Activated naive CD4-positive, alpha-beta T cell treated with anti-CD3 and anti-CD28 coated beads for 36 hours (primary cell): ENCODE measurements at places on chromosomes 4 and X. TPM values are rescaled to one million over a fixed set of nuclear protein-coding genes. Genes with fewer than 3 reads are reported as not detected.

FABP2 gene
- total RNA-seq: not detected

HERC5 gene
- total RNA-seq: 39.5 TPM

HTRA3 gene
- total RNA-seq: not detected

ZNF711 gene
- total RNA-seq: 1.0 TPM

LANCL3 gene
- total RNA-seq: not detected

GYPE gene
- total RNA-seq: 0.24 TPM

WNK3 gene
- total RNA-seq: 0.60 TPM

SLC49A3 gene
- total RNA-seq: not detected

SLC10A4 gene
- total RNA-seq: not detected

TBC1D9 gene
- 0.12 TPM for total RNA-seq

DNA sequence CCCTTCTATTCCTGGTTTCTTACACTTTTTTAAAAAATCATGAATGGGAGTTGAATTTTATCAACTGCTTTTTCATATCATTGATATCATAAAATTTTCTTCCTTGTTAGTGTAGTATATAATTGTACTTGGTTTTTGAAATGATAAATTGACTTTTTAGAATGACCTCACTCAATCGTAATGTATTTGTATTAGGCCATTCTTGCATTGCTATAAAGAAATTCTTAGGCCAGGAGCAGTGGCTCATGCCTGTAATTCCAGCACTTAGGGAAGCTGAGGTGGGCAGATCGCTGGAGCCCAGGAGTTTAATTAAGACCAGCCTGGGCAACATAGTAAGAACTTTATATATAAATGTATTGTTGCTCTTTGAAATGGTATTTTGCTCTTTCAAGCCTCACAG is 6.3 kb downstream of the EXOC1 start:
- H3K27me3 ChIP-seq: no peaks in the 10 kb centered on the region
- DNase-seq: no peak
- no peak overlapping the region for H3K27ac ChIP-seq
- peaks cover 12% of the 10 kb centered on the region for H3K36me3 ChIP-seq
- no peak overlapping the region for H3K4me3 ChIP-seq

GRCh38 chrX:133250184-133251100 is 32.3 kb upstream of the TFDP3 start:
- H3K27ac ChIP-seq: no peak overlapping the region
- peaks cover 2% of the 10 kb centered on the region for H3K36me3 ChIP-seq
- H3K4me1 ChIP-seq: no peaks in the 10 kb centered on the region
- no peak overlapping the region for H3K4me3 ChIP-seq
- DNase-seq: no peak

GRCh38 chr4:111979921-111980320 is 165.3 kb upstream of the FAM241A start:
- no peak for DNase-seq
- H3K4me3 ChIP-seq: no peak overlapping the region
- H3K4me1 ChIP-seq: no peaks in the 10 kb centered on the region
- no peaks in the 10 kb centered on the region for H3K36me3 ChIP-seq
- H3K27me3 ChIP-seq: peaks cover 9% of the 10 kb centered on the region
- H3K27ac ChIP-seq: no peak overlapping the region

- no peaks in the 10 kb centered on the region for H3K27me3 ChIP-seq
- peak; percentile 49 for DNase-seq
- no peak overlapping the region for H3K27ac ChIP-seq
- no peaks in the 10 kb centered on the region for H3K4me1 ChIP-seq
- no peak overlapping the region for H3K4me3 ChIP-seq
These were observed 165.4 kb upstream of the C1QTNF7 start for GRCh38 chr4:15262396-15262795.

DNA sequence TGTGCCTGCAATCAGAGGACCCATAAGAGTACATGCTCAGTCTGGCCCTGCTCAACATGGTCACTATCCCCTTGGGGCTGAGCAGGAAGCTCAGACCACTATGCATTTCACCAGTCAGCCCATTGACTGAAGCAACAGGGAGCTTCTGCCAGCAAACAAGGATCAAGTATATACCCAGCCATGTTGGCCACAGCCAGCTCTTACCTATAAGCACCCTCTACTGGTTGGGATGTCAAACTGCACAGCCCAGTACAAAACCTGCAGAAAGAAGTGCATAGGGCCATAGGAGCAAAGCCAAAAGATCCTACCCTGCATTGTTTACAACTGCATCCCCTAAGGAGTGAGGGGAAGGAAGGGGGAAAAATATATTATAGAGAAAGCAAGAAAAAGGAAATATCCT is 214.4 kb upstream of the CPEB2 start:
- H3K36me3 ChIP-seq: peaks cover 7% of the 10 kb centered on the region
- peaks cover 21% of the 10 kb centered on the region for H3K4me1 ChIP-seq
- H3K27me3 ChIP-seq: peaks cover 33% of the 10 kb centered on the region
- peak; percentile 41 for DNase-seq

GRCh38 chr4:109302361-109303139 is at the start of gene COL25A1:
COL25A1 (minus strand) TSS chr4:109302658.
- peaks cover 46% of the 10 kb centered on the region for H3K27me3 ChIP-seq
- DNase-seq: peak; percentile 63
- peaks cover 12% of the 10 kb centered on the region for H3K4me1 ChIP-seq
- H3K36me3 ChIP-seq: no peaks in the 10 kb centered on the region
- no peak within 1 kb of the TSS for H3K27ac ChIP-seq
- H3K4me3 ChIP-seq: peak within 1 kb of the TSS; percentile 74

- H3K27ac ChIP-seq: no peak overlapping the region
- no peak for DNase-seq
- H3K4me3 ChIP-seq: no peak overlapping the region
- H3K27me3 ChIP-seq: no peaks in the 10 kb centered on the region
- no peaks in the 10 kb centered on the region for H3K36me3 ChIP-seq
These were observed 89.5 kb upstream of the ARX start for GRCh38 chrX:25105221-25105620.

- no peaks in the 10 kb centered on the region for H3K27me3 ChIP-seq
- H3K36me3 ChIP-seq: no peaks in the 10 kb centered on the region
- no peak for DNase-seq
These were observed 43.7 kb downstream of the SAT1 start for GRCh38 chrX:23826653-23827052.

GRCh38 chr4:119050527-119051090 is 85.0 kb upstream of the MYOZ2 start:
- DNase-seq: no peak
- no peaks in the 10 kb centered on the region for H3K4me1 ChIP-seq
- peaks cover 4% of the 10 kb centered on the region for H3K27me3 ChIP-seq
- H3K27ac ChIP-seq: no peak overlapping the region
- no peaks in the 10 kb centered on the region for H3K36me3 ChIP-seq

GRCh38 chrX:133878710-133879109 is 106.7 kb downstream of the GPC3 start:
- no peak overlapping the region for H3K4me3 ChIP-seq
- no peaks in the 10 kb centered on the region for H3K27me3 ChIP-seq
- DNase-seq: no peak

DNA sequence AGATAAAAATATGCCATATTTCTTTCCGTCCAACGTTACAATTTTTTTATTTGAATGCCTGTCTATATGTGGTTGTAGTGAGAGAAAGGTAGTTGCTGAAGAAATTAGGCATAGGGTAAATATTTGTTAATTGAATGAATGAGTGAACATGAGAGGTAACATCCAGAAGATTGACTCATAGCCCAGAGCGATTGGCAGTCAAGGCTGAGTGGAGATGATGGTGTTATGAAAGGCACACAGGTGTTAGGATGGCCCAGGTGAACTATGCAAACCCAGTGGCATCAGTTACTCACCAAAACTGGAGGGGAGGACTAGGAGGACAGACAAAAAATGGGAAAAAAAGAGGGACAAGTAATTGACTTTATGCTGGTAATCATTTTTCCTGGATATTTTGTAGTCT is 31.7 kb upstream of the SPRY1 start:
- H3K27me3 ChIP-seq: no peaks in the 10 kb centered on the region
- no peak overlapping the region for H3K27ac ChIP-seq
- no peaks in the 10 kb centered on the region for H3K36me3 ChIP-seq
- H3K4me1 ChIP-seq: no peaks in the 10 kb centered on the region

DNA sequence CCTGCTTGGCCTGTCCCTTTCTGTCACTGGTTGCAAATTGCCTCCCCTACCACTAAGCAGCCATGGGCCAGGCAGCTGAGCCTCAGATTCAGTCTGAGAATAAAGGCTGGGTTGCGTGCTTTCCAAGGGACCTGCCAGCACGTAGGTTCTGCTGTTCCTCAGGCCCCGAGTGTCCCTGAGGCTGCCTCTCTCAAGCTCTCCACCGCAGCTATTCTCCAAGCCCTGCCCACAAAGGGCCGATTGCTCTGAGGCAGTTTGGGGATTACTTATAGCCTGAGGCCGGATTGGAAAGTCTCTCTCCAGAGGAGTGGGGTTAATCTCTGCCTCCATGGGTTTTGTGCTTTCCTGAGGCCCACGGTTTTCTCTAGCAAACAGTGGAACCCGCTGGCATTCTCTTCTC is 590.7 kb downstream of the BCOR start:
- H3K4me1 ChIP-seq: peaks cover 24% of the 10 kb centered on the region
- H3K36me3 ChIP-seq: no peaks in the 10 kb centered on the region
- H3K4me3 ChIP-seq: no peak overlapping the region
- H3K27me3 ChIP-seq: no peaks in the 10 kb centered on the region

- peaks cover 26% of the 10 kb centered on the region for H3K36me3 ChIP-seq
- no peak overlapping the region for H3K27ac ChIP-seq
- no peak overlapping the region for H3K4me3 ChIP-seq
- DNase-seq: no peak
- peaks cover 10% of the 10 kb centered on the region for H3K4me1 ChIP-seq
These were observed 16.7 kb upstream of the ANKRD17 start for GRCh38 chr4:73275318-73275654.

DNA sequence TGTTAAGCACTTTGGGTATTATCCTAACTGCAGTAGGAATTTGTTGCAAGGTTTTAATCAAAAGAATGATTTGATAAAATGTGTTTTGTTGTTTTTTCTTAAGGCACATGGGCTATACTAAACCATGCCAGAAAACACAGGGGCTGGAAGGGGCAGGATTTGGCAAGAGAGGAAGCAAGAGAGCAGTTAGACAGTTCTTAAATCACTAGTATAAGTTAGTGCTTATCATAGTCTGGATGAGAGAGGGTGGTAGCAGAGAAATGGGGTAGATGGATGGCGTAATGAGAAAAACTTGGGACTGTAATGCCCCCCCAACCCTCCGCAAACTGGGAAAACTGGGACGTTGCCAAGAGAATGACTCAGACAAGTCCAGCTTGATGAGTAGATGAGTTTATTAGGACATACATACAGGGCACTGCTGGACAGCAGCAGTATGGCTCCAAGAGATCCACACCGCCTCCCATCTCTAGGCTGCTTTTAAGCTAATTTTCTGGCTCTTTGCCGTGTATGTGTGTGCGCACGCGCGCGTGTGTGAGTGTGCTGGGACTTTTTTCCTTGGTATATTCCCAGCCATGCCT is 151.5 kb downstream of the PDLIM5 start:
- H3K27me3 ChIP-seq: no peaks in the 10 kb centered on the region
- H3K36me3 ChIP-seq: no peaks in the 10 kb centered on the region
- DNase-seq: no peak
- H3K27ac ChIP-seq: no peak overlapping the region

DNA sequence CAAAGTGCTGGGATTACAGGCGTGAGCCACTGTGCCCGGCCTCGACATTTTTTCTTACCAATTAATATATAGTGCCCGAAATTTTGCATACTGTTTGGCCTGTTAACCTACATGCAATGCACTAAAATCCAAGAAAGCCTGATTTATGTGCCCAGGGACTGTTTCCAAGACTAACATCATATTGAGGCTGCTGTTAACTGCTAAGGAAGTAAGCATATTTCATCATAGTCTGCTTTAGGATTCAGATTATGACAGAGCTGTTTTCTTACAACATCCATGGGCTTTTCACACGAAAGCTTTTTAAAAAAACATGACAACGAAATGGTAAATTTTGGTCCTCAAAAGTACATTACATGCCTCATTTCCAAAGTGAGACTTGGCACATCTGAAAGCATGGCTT is 84.4 kb downstream of the STOX2 start:
- DNase-seq: no peak
- H3K27me3 ChIP-seq: peaks cover 5% of the 10 kb centered on the region
- H3K4me3 ChIP-seq: no peak overlapping the region
- H3K4me1 ChIP-seq: peaks cover 4% of the 10 kb centered on the region

DNA sequence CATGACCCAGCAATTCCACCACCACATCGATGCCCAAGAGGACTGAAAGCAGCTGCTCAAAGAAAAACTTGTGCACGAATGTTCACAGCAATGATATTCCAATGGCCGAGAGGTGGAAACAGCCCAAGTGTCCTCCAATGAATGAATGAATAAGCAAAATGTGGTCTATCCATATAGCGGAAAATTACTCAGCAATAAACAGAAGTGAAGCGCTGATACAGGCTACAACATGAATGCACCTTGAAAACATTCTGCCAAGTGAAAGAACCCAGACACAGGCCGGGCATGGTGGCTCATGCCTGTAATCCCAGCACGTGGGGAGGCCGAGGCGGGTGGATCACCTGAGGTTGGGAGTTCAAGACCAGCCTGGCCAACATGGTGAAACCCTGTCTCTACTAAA is 5.2 kb upstream of the SLC2A9 start:
- no peaks in the 10 kb centered on the region for H3K27me3 ChIP-seq
- H3K4me3 ChIP-seq: no peak overlapping the region
- no peak overlapping the region for H3K27ac ChIP-seq
- no peak for DNase-seq
- H3K4me1 ChIP-seq: no peaks in the 10 kb centered on the region
- no peaks in the 10 kb centered on the region for H3K36me3 ChIP-seq

DNA sequence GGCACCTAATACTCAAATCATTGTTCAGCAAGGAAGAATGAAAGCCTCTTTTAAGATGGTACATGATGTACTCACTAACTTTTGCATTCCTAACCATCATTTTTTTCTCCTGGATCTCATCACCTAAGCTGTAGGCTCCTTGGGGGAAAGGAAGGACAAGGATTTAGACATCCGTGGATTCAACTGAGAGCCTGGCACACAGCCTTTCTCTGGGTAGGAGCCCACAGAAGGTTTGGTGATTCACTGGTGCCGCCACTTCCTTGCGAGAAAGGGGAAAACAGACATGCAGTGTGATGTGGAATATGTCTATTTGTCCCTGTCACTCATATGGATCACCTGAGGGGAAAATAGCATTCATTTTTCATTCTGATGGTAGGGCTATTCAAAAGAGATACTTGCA is 147.3 kb downstream of the PCDH7 start:
- no peaks in the 10 kb centered on the region for H3K27me3 ChIP-seq
- no peak for DNase-seq
- H3K36me3 ChIP-seq: no peaks in the 10 kb centered on the region
- no peak overlapping the region for H3K4me3 ChIP-seq

- H3K4me1 ChIP-seq: no peaks in the 10 kb centered on the region
- no peaks in the 10 kb centered on the region for H3K36me3 ChIP-seq
- H3K4me3 ChIP-seq: no peak overlapping the region
- DNase-seq: no peak
- H3K27me3 ChIP-seq: no peaks in the 10 kb centered on the region
These were observed 1044.4 kb upstream of the DIAPH2 start for GRCh38 chrX:95640226-95640625.

DNA sequence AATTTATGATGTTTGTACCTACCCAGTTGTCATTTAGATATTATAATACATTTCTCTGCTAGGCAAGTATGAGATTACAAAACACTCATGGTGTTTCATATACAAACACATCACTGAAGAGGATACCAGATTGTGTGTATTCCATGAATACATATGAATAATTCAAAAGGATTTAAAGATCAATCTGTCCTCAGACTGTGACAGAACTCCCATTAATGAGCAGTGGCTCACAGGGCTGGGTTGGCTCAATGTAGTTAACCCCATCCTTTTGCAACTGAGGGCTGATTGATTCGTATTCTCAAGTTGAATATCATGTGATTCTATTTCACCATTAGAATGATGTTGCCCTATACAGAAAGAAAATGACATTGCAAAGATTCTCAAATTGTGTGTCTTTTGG is 79.6 kb upstream of the SPANXN2 start:
- no peaks in the 10 kb centered on the region for H3K4me1 ChIP-seq
- H3K27me3 ChIP-seq: no peaks in the 10 kb centered on the region
- no peak overlapping the region for H3K4me3 ChIP-seq
- no peaks in the 10 kb centered on the region for H3K36me3 ChIP-seq
- DNase-seq: no peak
